Activated effector memory CD4-positive, alpha-beta T cell treated with Interleukin-2 at 50 U/mL for 16 hours (primary cell): ENCODE measurements at places on chromosomes 1 and 21.

DNA sequence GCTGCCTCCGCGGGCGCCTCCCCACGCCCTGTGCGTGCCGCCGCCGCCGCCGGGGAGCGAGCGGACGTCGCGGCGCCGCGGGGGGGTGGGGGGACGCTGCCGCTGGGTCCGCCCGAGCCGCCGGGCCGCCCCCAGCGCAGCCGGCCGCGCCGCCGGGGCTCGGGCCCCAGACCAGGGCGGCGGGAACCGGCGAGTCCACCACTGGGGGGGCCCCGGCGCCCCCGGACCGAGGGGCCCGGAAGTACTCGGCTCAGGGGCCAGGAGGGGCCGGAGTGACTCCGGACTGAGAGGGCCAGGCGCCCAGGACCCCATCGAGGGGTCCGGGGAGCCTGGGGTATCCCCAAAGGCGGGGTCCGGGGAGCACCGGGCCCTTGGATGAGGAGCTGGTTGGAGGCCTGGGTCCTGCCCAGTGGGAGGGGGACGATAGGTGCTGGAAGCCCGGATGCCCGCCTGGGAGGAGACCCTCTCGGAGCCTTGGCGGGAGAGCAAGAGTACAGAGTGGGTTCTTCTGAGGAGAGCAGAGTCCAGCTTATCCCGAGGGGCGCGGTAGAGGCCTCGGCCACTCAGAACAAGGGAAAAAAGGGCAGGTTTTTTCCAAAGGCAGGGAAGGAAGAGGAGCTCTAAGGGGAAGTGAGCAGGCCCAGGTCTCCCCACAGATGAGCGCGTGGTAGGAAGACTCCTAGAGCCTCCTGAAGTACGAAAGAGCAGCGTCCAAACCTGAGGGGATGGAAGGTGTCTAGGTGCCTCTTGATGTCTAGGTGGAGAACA is 556 bp downstream of the GMEB1 start:
- peak; percentile 68 for DNase-seq

DNA sequence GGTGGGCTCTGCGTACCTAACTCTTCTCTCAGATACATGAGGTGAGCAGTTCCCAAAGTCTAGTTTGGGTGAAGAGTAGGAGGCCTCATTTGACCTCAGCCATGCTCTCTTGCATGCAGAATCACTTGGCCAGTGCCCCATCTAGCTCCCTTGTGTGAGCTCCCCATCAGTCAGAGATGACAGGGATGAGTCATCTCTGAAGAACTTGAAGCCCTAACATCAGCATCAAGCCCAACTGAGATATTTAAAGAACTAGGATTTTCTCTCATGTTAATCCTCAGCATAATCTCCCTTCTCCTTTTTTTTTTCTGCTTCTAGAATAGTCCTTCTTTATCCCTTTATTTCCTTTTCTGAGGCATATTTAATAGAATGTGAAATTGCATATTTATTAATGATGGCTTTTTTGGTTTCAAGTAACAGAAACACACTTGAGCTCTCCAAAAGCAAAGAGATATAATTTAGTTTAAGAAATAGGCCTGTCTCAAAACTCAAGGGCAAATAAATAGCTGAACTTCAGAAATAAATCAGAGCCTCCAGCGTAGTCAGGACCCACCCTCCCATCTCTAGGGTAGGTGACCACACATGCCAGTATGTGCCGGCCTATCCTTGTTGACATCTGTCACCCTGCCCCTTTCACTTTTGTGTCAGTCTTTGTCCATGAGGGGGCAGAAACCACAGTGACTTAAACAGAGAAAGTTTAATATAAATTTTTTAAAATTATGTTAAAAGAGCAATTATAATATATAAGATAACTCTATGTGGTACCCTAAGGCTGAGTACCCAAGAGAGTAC is 112.3 kb downstream of the TSEN15 start:
- no peak for DNase-seq

DNA sequence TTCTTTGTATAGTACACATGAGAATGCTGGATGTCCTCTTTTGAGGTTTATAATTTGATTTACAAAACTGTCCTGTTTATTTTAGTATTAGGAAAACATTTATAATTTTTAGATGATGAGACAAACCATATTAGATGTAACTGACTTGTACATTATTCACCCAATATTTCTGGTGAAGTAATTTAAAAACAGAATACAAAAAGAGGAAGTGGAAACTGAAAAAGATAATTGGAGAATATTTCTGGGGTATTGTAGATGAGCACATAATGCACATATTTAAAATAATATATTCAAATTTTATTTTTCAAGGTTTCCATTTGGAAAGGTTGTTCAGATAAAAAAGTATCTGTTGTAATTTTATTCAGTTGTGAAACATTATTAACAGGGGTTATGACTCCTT is 40.7 kb downstream of the XPR1 start:
- no peak for DNase-seq

DNA sequence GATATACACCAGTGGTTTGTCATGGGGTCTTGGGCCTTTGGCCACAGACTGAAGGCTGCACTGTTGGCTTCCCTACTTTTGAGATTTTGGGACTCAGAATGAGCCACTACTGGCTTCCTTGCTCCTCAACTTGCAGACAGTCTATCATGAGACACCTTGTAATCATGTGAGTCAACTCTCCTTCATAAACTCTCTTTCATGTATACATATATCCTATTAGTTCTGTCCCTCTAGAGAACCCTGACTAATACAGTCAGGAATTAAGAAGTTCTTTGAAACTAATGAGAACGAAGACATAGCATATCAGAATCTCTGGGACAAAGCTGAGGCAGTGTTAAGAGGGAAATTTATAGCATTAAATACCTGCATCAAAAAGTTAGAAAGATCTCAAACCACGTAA is 110.8 kb downstream of the SLC5A9 start:
- no peak for DNase-seq
